Stimulated activated CD4-positive, alpha-beta T cell treated with anti-CD3 and anti-CD28 coated beads, Interleukin-2, amount 100 ng/mL, for 48 hours (primary cell): ENCODE measurements at places on chromosomes 1 and 21.

GRCh38 chr1:31064718-31065309 lies 703 bp downstream of the PUM1 start:
- peak; percentile 13 for DNase-seq

- DNase-seq = peak; percentile 56
These were observed 510 bp downstream of the DENND4B start for GRCh38 chr1:153945795-153946621.

DNA sequence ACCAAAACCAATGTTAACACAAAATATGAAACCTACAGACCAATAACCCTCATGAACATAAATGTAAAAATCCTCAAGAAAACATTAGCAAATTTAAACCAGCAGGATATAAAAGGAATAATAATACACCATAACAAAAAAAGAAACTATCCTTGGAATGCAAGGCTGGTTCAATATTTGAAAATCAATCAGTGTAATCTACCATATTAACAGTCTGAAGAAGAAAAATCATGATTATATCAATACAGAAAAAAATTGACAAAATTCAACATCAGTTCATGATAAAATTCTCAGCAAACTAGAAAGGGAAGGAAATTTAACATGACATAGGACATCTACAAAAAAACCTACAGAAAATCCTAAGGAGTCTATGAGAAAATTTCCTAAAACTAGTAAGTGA lies 19.8 kb downstream of the PRMT2 start:
- DNase-seq = no peak

DNA sequence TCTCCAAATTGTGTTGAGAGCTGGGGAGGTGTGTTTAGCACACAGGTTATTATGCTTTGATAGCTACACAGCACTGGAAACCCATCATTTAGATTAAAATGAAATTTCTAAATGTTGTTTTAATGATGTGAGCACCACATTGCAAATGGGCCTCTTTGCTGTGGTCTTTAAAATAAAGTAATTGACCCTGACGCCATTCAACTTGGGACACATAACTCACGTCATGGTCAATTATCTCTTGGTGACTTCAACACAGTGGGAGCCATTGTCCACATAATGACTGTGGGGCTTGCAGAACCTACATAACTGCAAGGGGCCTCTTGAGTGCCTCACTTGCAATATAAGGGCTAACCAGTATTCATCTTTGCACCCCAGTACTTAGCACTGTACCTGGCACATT lies 280.4 kb downstream of the HLX start:
- DNase-seq = no peak

DNA sequence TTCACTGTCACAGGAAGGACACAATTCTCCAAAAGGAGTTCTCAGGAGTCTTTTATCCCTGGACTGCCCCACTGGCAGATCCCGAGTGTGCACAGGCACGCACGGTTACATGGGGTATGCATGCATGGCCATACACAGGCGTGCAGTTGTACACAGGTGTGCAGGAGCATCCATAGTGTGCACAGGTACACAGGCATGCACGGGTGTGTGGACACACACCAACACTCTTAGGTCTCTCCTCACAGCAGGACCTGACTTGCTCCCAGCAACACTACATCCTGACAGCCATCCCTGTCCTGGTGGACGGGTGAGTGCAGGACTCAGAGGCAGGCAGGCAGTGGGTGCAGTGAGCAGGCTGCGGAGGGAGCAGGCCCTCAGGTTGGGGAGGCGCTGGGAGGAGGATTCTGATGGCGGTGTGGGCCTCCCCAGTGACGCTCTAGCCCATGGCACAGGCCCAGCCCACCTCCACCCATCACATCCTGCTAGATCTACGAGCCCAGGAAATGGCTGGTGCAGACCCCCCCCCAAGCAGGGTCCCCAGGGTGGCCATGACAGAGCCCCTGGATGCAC lies 28.4 kb downstream of the SLC19A1 start:
- DNase-seq = no peak

- DNase-seq = no peak
These were observed 13.5 kb downstream of the LRRN2 start for GRCh38 chr1:204672069-204672468.

- DNase-seq = no peak
These were observed 384.0 kb downstream of the RRAGC start for GRCh38 chr1:38475624-38476005.

DNA sequence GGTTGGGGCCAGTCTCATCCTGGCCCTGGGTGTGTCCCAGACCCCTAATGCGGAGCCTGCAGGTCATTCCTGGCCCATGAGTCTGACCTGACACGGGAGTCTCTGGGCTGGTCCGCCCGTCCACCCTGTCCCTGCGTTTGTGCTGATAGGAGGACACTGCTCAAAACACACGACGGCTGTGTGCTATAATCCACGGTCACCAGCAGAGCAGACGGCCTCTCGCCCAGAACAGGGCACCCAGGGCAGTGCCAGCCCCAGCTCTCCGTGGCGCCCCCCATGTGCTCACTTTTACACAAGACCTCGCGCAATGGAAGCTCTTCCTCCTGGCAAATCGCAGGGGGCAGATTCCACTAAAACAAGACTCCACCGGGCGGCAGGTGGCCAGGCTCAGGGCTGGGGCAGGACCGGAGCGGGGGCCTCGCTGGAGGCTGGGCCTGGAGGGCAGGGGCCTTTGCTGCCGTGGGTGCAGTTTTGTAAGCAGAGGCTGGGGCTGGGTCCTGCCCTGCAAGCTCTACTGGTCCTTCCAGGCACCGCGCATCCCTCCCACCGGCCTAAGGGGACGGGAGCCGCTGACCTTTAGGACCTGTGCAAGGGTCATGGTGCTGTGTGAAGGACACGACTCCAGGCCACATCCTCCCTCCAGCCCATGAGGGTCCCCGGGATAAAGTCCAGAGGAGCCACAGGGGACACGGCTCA lies 10.6 kb upstream of the SLC19A1 start:
- no peak for DNase-seq

DNA sequence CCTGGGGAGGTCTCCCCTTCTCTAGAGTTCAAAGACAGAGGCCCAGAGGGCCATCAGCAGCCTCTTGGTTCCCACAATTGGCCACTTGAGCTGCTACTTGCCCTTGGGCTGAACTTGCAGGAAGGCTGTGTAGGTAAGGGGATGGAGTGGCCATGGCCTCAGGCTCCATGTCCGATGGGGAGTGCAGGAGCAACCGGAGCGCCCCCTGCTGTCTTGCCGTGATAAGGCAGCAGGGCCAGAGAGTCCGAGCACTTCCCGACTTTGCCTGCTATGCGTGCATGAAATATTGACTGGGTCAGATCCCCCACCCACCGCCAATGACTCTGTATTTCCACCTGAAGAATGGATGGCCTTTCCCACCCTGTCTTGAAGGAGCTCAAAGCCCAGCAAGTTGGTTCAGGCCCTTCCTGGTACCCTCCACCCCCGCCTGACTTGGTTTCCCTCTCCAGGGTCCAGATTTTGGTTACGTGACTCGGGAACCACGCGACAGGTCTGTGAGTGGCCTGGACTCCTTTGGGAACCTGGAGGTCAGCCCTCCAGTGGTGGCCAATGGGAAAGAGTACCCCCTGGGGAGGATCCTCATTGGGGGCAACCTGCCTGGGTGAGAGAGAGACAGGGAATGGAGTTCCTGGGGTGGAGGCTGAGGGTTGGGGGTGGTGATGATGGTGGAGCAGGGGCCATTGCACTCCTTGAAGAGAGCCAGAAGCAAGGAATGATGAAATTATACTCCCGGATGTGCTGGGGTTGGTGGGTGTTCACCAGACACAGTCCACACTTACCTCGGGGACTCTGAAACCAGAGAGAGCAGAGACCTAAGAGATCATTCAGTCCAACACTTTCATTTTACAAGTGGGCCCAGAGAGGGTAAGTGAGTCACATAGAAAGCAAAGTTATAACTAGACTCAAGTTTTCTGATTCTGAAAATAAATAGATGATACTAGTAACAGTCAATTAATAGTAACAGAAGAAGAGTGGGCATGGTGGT lies 25.6 kb downstream of the PADI3 start:
- DNase-seq = peak; percentile 43

- DNase-seq = no peak
These were observed 54.5 kb upstream of the COL6A1 start for GRCh38 chr21:45927032-45927431.

DNA sequence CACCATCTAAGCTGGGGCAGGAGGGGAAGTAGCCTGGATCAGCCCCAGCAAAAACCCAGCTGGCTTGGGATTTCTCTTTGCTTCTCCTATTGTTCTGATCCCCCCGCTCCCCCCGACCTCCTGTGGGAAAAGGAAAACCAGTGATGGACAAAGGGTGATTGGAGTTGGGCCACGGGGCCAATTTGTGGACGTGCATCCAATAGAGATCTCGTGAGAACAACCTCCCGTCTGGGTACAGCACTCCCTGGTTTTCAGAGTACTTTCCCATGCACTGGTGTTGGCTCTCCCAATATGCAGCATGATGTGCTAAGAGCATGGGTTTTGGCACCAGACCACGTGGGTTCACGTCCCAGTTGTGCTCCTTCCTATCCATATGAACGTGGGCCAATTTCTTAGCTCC lies 9.0 kb downstream of the BLACAT1 start:
- DNase-seq = no peak

DNA sequence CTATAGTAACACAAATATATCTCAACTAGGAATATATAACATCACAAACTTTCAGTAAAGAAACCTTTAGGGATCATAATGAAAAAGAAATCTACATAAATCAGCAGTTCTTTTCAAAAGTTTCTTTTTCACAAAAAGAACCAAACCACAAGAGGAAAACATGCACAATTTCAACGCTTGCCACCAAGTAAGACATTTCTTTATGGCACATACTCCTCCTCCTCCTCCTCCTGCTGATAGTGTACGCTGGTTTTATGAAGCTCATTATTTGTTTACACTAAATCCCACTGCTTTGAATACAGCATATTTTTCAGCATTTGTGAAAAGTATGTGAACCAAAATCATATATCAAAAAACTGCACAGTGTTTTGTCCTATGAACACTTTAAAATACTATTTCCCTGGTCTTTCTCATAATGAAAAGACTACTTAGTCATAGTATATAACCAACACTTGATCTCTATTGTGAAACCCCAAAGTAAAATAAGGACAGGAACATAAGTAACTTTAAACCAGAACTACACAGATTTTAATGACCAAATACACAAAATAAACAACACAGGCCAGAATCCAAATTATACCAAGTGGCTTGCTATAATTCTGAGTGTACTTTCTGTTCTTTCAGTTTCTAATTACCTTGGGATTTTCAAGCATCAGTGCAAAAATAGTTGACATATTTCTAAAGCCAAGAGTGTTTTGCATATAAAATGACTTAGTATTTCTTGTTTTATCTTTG lies 184.2 kb downstream of the EIF4G3 start:
- DNase-seq = no peak

- DNase-seq = no peak
These were observed 25.8 kb downstream of the CLDN14 start for GRCh38 chr21:36454093-36454531.
